ENCODE measurements at places on chromosomes 13 and 19.

GRCh38 chr13:51221674-51222036, 543 bp upstream of the FAM124A start:
- DNase-seq, result no peak

DNA sequence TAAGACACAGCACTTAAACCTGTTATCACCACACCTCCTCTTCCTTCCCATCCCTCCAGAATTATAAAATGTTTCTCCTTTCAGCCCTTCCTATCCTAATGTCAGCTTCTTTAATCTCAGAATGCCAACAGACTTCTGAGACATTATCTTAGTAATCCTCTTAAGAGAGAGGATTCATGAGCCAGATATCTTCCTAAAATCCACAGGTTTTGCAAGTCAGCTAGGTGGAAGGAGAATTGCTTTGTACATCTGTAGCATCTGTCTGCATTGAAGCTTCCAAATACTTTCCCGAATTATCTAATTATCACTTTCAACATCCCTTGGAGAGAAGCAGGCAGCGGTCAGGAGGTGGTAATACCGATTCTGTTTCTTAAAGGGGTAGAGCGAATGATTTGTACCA, 179.1 kb downstream of the DCT start:
- DNase-seq, result no peak

DNA sequence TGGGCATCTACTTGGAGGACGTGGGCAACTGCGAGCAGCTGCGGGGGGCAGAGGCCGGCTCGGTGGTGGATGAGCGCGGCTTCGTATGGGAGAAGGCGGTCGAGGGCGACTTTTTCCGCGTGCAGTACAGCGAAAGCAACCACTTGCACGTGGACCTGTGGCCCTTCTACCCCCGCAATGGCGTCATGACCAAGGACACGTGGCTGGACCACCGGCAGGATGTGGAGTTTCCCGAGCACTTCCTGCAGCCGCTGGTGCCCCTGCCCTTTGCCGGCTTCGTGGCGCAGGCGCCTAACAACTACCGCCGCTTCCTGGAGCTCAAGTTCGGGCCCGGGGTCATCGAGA, 10.3 kb upstream of the STRN4 start:
- no peak for DNase-seq

GRCh38 chr13:21901811-21902708, 231.2 kb downstream of the FGF9 start:
- no peak for DNase-seq

DNA sequence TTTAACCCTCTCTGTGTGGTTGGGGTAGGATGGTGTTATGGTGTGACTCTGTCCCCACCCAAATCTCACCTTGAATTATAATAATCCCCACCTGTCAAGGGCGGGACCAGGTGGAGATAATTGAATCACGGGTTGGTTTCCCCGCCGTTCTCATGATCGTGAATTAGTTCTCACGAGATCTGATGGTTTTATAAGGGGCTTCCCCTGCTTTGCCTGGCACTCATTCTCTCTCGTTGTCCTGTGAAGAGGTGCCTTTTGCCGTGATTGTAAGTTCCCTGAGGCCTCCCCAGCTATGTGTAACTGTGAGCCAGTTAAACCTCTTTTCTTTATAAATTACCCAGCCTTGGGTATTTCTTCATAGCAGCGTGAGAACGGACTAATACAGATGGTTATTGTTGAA, 68.8 kb downstream of the ARHGEF7 start:
- no peak for DNase-seq

- DNase-seq, result peak; percentile 22
Observed at GRCh38 chr19:48806818-48807589, 3.8 kb downstream of the BCAT2 start.

GRCh38 chr19:55044771-55045716, 7.0 kb upstream of the GP6 start:
- DNase-seq, result no peak

DNA sequence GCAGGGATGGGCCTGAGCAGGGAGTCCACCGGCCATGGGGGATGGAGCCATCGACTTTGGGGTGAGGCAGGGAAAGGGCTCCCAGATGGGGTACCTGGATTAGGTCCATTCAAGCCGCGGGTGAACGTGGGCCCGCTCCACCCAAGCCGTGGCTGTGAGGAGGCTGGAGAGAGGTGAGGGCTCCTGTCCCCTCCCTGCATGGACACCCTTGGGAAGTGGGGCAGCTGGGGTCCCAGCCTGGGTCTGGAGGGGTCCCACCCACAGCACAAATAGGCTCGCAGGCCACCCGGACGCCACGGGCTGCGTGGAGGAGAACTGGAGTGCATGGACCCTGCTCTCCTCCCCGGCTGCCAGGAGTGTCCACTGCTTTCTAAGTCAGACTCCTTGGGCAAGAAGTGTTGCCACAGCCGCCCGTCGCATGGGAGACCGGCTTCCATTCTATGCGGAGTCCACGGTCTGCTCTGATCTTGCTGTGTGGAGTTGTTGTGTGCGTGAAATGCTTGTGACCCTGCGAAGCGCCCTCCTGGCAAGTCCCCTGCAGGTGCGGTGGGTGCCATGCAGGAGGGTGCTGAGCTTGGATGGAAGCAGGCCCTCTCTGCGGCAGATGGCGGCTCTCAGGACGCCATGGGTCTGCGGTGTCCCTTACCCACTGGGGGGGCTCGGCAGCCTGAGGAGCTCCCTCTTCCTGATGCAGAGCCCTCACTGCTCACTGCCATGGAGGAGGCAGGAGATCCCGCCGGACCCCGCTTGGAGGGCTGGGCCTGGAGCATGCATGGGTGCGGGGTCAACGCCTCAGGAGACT, 2.0 kb downstream of the DAZAP1 start:
- DNase-seq, result no peak

Data from glutamatergic neuron (in vitro differentiated cells).